ENCODE measurements at places on chromosomes 11 and 22.

- DNase-seq: peak; percentile 64
Observed at GRCh38 chr11:65637794-65638419, at the start of gene SIPA1. Gene SIPA1 (plus strand): TSS chr11:65638101. CDS start chr11:65640922, 2,821 bp downstream.

DNA sequence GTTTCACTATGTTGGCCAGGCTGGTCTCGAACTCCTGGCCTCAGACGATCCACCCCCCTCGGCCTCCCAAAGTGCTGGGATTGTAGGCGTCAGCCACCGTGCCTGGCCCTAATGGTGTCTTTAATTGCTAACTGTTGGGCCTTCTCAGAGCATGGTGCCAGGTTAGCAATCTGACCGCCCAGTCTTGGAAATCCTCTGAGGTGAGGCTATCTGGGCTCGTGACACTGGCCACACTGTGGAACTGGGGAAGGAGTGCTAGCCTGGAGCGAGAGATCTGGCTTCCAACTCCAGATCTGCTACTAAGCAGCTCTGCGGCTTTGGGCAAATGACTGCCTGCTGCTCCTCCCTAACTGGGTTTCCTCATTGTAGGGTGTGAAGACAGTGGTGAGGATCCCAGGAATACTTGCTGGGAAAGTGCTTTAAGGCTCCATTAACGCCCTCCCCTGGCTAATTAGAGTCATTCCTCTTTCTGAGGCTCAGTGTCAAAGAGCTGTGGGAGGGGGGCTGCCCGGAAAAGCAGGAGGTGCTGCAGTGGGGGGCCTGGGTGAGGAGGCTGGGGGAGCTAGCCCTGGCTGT lies 35.4 kb downstream of the CHRDL2 start:
- DNase-seq: no peak

DNA sequence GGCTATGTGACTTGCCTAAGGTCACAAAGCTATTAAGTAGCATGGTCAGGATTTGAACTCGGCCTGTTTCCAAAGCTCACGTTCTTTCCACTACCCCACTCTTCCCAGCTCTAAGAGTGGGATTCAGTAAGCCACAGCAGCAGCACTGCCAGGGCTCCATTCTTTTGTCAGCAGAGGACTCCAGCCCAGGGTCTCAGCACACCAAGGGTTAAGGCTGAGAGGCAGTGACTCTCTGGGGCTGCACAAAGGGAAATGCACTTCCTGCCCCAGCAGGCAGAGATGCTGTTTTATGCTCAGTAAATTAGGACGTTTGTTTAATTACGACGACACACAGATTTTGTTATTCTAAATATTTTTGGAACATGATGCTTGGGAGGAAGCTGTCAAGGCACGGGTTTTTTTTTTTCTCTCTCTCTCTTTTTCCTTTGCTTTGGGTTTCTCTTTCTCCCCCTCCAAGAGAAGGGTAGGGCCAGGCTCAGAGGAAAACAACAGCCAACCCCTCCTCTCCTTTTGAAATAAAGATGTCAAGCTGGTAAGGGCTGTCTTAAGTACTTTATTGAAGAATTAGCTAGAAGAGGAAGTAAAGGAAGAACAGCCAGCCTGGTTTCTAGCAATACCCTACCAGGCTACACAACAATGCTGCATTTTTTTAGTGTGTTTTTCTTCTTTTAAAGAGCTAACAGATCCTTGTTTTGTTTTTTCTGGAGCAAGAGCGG lies 2.8 kb downstream of the MYH9 start:
- DNase-seq: no peak

DNA sequence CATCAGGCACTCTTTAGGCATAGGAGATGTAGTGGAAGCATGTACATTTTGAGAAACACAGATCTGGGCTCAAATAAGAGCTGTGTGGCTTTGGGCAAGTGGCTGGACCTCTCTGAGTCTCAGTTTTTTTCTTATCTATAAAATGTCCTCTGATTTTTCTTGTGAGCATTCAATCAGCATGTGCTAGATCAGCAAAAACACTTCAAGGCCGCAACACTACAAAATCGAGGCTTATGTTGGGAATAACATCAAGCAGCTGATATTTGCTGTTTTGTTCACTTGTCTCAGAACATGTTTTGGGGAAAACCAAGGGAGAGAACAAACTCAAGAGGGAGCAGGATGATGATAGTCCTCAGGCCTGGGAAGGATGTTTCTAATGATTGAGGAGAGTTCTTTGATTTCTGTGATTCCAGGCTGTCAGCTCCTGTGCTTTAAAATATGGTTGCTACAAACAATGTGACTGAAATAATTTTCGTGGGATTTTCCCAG lies at the start of gene OR4X1:
Gene OR4X1, plus strand, starts transcription at position 439 of the 489 bp plus-strand sequence. Its CDS starts 0 bp downstream, at position 439.
- no peak for DNase-seq

DNA sequence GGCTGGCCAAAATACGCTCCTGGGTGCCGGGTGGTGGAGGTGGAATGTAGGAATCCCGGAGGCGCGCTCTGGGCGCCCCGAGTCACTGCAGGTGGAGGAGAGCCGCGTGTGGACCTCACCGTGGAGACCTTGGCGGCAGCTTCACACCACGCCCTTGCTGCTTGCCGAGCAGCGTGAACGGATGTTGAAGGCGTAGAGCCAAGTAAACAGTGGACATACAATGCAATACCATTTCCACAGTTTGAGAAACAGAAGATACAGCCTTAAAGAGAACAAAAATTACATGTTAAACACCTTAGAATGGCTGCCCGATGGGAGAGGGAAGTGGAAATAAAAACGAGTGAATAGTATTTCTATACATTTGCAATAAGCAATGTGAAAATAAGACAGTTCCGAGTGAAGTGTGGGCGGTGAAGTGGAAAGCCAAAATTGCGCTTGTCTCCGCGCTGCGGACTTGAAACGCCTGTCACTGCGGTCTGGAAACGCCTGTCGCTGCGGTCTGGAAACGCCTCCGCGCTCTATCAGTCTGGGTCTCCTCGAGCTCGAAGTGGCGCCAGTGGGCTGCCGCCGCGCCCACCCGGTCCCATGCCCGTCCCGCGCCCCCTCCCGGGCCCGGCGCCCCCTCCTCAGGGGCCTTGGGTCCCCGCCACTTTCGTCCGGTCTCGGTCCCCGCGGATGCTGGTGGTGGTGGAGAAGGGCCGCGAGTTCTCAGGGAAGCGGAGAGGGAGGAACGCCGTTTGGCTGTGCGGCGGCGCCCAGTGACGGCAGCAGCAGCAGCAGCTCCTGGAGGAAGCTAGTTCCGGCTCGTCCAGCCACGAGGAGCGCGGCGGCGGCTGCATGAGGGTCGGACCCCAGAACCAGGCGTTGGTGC lies 1.6 kb downstream of the NCR3LG1 start:
- peak; percentile 48 for DNase-seq

DNA sequence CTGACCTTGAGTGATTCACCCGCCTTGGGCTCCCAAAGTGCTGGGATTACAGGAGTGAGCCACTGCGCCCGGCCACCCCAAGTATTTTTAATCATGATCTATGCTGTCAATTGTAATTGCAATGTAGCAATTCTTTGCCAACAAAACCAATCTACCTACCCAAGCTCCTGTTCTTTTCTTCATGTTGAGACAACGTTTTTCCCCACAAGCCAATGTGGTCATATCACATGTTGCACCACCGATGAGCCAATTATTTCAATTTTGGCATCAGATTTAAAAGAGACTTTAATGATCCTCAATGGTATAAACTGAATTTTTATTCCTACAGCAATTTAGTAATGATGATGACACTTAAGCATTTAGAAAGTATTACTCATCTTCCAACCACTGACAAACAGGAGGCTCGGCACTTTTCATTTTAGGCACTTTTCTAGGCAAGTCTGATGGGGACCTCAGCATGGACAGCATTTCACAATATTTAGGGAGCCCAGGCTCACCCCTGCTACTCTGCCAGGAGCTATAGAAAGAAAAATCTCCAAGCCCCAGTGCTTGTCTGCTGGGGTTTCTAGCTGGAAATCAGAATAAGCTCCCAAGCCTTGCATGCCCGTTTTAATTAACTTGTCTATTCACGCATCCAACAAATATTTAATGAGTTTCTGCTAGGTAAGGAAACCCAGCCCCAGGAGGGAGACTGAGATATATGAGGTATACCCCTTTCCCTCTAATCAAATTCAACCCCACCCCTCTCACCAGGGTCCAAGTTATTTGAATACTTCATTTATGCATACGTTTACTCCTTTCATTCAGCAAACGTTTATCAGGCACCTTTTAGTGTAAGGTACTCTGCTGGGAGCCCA lies 291.4 kb downstream of the ST3GAL4 start:
- DNase-seq: no peak

DNA sequence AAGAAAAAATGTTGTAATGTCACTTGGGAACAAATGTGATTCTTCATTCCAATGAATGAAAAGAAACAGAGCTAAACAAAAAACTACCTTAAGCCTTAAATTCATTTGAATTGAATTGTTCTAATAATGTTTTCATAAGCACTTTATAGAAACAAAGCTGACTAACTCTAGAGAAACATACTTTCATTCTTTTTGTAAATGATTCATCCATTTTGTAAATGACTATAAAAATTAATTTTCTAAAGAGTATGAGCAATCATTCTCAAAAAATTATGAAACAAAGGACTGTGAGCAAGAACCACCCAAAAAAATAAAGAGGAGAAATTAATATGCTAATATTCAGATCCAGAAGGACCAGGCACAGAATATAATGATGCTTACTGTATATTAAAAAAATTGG lies 986.5 kb upstream of the CHORDC1 start:
- DNase-seq: no peak

DNA sequence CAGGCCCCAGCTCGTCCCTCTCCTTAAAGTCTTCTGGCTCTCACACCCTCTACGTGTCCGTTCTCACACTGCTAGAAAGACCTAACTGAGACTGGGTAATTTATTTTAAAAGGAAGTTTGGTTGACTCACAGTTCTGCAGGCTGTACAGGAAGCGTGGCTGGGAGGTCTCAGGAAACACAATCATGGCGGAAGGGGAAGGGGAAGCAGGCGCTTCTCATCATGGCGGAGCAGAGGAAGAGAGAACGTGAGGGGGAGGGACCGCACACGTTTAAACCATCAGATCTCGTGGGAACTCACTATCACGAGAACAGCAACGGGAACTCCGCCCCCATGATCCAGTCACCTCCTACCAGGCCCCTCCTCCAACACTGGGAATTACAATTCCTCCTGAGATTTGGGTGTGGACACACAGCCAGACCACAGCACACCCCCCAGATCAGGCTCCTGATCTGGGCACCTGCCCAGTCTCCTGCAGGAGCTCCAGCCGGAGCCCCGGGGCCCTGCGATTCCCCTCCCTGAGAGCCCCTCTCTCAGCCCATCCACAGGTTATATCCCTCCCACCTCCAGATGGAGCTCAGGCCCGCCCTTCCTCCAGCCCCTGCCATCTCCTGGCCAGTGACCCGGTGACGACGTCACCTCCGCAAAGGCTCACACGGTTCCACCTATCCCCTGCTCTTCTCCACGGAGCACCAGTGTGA lies 170.2 kb downstream of the BRD1 start:
- DNase-seq: peak; percentile 52

DNA sequence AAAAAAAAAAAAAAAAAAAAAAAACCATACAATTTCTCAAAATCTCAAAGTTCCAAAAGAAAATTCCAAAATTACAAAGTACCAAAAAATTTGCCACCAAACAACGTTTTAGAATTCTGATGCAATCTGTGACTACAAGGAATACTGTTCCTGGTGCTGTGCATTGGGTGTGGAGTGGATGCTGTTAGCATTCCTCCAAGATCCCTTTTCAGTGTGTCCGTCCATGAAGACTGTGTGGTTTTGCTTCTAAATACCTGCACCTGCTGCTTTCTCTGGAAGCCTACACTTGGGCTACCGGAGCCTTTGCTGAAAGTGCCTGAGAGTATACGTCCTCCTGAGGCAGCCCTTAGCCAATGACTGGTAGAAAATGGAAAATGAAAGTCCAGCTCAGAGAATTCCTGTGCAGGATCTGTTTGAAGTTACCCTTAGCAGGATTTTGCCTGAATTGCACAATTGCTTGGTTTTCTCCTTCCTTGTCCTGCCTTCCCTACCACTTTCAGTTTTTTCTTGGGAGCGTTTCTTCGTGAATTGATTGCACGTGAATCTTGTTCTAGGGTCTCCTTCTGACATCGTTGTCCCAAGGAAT lies 140.8 kb downstream of the TRPC6 start:
- no peak for DNase-seq

- DNase-seq: no peak
Observed at GRCh38 chr11:120442031-120442430, 69.5 kb upstream of the GRIK4 start.

DNA sequence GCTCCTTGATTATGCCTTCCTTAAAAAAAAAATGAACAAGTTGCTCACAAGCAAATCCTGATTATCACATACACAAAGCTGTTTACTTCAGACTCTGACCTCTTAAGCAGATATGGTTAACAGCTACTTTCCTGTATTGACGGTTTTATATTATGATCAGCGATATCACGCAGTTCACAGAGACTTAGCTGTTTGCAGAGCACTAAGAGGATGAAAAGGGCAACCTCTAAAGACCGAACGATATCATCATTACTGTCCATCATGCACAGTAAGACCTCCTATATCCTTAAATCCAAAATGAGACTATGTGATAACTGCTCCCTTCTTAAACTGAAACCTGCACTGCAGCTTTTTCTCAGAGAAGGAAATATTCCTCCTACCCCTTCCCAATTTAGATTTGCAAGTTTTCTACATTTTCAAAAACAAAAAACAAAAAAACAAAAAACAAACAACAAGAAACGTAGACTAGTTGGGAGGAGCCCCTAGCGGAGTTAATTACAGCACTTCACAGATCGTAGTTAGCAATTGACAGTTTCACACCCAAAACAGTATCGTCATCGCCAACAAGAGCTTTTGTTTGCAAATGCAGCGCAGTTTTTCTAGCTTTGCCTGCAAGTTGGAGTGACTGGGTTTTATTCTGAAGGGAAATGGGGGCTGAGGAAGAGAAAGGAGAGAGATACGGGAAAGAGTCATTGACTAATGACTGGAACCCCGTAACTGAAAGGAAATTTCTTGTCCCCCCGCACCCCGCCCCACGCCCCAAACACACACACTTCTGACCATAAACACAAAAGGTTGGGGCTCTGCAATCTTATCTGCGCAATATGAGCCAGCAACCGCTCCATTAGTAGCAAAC lies 1.2 kb downstream of the DDX6 start:
- peak; percentile 8 for DNase-seq

GRCh38 chr11:129277198-129277843 lies 85.2 kb upstream of the ARHGAP32 start:
- no peak for DNase-seq

- DNase-seq: no peak
Observed at GRCh38 chr11:59180168-59180776, 8.3 kb downstream of the DTX4 start.

GRCh38 chr11:14422052-14422813 lies 63.2 kb upstream of the RRAS2 start:
- no peak for DNase-seq

- no peak for DNase-seq
Observed at GRCh38 chr11:9771071-9771511, 107.2 kb downstream of the SWAP70 start.

Data from stimulated activated CD8-positive, alpha-beta memory T cell treated with anti-CD3 and anti-CD28 coated beads, Interleukin-12 subunit alpha, Interleukin-12 subunit beta, amount 100 ng/mL, for 4 hours (primary cell).